G401 (cell line): ENCODE measurements at places on chromosomes 4 and X.

GRCh38 chrX:66002824-66003680, 36.8 kb downstream of the VSIG4 start:
- DNase-seq, result no peak

DNA sequence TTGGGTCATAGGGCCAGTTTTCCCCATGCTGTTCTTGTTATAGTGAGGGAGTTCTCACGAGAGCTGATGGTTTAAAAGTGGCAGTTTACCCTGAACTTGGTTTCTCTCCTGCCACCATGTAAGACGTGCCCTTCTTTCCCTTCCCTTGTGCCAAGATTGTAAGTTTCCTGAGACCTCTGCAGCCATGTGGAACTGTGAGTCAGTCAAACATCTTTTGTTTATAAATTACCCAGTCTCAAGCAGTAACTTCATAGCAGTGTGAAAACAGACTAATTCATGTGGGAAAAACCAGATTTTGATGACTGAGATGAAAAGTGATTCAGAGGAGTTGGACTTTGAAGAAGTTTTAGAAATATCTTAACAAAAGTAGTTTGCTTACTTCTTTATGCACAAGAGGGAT, 101.4 kb downstream of the ARHGAP10 start:
- DNase-seq, result no peak

DNA sequence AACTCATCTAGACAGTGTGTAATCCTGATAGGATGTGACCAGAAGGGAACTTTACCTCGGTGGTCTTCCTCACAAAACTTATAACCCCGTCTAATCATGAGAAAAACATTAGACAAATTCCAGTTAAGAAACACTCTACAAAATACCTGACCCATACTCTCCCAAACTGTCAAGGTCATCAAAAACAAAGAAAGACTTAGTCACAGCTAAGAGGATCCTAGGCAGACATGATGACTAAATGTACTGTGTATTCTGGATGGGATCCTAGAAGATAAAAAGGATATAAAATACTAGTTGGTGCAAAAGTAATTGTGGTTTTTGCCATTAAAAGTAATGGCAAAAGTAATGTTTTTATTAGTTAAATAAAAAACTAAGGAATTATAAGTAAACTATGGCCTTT, 81.6 kb downstream of the DTHD1 start:
- DNase-seq, result no peak

DNA sequence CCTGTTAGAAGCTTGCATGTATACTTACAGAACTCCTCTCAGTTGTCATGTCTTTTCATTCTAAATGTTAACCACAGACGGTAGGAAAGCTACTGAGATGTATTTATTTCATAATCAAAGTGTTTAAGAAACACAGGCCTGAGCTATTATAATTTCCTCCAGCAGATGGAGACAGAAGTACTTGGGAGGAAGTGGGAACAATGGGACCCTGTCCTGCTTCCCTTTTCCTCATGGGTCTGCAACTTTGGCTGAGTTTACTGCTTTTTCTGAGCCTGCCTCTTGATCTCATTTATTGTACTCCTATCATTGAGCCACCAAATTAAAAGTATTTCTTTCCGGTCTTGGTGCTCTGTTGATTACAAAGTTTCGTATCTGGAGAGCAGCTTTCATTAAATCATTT, 67.7 kb upstream of the SPANXN2 start:
- no peak for DNase-seq

- no peak for DNase-seq
These were observed 609.5 kb upstream of the FAM241A start for GRCh38 chr4:111535792-111536191.

- no peak for DNase-seq
These were observed 200.1 kb upstream of the PPARGC1A start for GRCh38 chr4:24089851-24090534.

- DNase-seq, result no peak
These were observed 40.5 kb downstream of the RRAGB start for GRCh38 chrX:55758033-55758432.

DNA sequence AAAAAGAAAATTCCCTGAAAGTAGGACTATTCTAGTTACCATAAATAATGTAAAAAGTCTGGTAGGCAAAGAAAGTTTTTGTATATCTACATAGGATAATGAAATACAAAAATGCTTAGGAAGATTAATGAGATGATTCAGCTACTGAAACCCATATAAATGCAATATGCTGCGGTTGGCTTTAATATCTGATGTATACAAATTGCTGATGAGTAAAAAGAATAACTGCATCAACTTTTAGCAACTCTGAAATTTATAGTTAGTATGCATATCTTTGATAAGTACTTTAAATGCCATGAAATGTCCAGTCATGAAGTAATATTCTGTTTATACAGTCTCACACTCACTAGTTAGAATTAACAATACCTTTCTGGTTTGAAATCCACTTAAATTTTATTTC, 404.8 kb downstream of the TLL1 start:
- DNase-seq, result no peak

DNA sequence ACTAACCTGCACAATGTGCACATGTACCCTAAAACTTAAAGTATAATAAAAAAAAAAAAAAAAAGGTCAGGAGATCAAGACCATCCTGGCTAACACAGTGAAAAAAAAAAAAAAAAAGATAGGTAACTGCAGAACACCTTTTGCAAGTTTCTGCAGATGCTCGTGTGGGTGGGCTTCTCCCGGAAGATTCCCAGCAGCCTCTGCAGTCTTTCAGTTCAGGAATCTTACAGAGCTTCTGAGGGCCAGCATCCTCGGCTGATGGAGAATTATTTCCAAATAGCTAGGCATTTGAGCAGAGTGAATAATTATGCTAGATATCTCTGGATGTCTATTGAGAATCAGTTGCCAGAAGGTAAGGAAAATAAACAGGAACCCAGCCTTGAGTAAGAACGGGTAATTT, 300.7 kb downstream of the DCTD start:
- DNase-seq, result no peak

DNA sequence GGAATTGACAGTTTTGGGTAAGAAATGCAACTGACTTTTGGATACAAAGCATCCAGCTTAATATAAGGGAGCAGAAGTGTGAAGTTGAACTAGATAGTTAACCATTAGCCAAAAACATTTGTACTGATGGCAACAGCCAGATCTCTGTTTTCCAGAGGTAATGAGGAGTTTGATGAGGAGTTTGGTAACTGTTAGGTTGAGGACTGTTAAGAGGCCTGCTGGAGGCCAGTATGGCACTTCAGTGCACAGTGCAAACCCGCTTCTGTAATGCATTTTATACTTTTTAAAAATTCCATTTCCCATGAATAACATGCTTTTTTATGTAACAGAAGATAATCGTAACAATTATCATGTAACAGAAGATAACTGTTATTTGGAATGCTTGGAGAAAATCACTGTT, 30.0 kb downstream of the CDKL5 start:
- DNase-seq, result no peak

- DNase-seq, result no peak
These were observed 114.0 kb upstream of the FRG1 start for GRCh38 chr4:189826657-189827056.

GRCh38 chr4:3791910-3792542, 25.8 kb downstream of the ADRA2C start:
- DNase-seq, result no peak

- no peak for DNase-seq
These were observed 316.2 kb downstream of the UNC5C start for GRCh38 chr4:95232358-95233156.
